NCI-H69 (cell line): ENCODE measurements at places on chromosomes 7 and 10.
A peak's percentile ranks its signal among the peaks of the same experiment; 100 is the strongest.

DNA sequence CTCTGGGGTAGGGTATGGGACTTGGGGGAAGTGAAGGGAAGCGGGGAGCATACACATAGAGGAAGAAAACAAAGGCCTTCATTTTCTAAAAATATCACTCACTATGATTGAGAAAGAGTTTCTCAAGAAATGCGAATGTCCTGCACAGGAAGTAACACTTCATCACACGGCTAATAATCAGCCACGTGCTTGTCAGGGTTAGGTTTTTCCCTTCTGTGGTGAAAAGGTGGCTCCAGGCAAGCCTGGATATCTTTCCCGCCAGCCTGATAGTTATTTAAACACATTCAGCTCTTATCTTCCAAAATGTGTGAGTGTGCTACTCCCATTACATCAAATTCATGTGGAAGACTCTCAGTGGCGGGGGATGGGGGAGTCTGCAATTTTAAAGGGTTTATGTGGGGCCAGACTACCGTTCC lies 166.4 kb upstream of the ADO start:
- DNase-seq: no peak

GRCh38 chr7:142923391-142923790 lies 10.2 kb downstream of the TRPV5 start:
- no peak for DNase-seq

- DNase-seq: no peak
Measured at GRCh38 chr10:120262857-120263547, 194.0 kb upstream of the PLPP4 start.

- DNase-seq: peak; percentile 75
Measured at GRCh38 chr10:121668314-121669027, 70.2 kb upstream of the FGFR2 start.

DNA sequence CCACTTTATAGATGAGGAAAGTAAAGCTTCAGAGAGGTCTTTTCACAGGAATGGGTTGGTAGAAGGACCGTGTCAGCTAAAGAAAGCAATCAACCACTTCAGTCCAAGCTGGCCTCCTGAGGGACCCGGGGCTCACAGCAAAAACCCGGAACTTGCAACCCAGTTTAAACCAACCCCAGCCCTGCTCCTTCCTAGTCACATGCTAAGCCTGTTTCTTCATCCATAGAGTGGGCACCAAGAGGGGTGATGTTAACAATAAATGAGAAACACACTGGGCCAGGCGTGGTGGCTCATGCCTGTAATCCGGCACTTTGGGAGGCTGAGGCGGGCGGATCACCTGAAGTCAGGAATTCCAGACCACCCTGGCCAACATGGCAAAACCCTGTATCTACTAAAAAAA lies 12.1 kb upstream of the NPFFR1 start:
- no peak for DNase-seq

GRCh38 chr7:92898798-92899197 lies 62.4 kb upstream of the CDK6 start:
- no peak for DNase-seq

DNA sequence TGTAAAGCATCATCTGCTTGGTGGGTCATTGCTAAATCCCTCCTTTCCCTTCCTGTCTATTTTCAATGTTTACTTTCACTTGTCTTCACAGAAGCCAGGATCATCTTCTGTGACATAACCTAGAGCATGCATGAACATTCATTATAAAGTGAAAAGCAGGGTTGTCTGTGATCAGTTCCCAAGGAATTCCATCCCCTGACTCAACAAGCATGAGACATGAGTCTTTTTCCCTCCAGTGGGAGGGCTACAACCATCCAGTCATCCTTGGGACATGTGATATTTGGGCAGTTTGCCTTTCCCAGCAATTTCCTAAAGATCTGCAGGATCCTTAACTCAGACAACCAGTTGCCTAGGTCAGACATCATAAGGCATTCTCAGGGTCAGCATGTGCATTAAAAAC lies 166.3 kb upstream of the TMEM196 start:
- no peak for DNase-seq

- no peak for DNase-seq
Measured at GRCh38 chr7:74329225-74329624, 40.0 kb downstream of the CLIP2 start.

DNA sequence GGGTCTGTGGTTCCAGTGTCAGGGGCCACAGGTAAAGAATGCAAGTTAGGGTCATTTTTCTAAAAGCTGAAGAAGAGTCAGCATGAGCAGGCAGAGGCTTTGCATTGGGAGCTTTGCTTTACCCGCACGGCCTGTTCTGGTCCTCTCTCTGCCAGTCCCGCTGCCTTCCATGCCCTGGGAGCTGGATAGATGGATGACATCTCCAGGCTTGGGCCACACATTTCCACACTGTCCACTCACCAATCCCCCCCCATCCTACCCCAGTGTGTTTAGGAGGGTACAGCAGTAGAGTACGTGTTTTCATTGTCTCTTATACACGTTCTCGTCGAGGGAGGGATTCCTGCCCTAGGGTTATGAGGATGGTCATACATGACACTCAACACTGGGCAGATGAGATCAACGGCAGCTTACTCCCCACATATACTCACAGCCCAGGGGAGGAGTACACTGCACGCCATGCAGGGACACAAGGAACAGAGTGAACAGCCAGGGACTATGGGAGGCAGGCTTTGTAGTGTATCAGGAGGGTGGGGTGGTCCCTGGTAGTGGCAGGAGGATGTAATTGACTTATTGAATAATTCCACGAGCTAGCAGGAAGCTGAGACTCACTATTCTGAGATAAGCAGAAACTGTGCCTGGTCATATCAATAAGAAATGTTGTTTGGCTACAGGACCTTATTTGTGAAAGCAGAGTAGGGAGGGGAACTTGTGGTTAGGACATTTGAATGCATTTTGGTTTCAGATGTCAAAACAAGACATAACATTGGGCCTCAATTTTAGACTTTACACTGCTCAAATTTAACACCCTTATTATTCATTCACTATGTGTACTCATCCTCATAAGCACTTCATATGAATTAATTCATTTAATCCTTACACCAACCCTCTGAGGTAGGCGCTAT lies 36.6 kb downstream of the PLPP4 start:
- DNase-seq: no peak

GRCh38 chr7:80600046-80600445 lies 38.4 kb upstream of the CD36 start:
- peak; percentile 12 for DNase-seq

DNA sequence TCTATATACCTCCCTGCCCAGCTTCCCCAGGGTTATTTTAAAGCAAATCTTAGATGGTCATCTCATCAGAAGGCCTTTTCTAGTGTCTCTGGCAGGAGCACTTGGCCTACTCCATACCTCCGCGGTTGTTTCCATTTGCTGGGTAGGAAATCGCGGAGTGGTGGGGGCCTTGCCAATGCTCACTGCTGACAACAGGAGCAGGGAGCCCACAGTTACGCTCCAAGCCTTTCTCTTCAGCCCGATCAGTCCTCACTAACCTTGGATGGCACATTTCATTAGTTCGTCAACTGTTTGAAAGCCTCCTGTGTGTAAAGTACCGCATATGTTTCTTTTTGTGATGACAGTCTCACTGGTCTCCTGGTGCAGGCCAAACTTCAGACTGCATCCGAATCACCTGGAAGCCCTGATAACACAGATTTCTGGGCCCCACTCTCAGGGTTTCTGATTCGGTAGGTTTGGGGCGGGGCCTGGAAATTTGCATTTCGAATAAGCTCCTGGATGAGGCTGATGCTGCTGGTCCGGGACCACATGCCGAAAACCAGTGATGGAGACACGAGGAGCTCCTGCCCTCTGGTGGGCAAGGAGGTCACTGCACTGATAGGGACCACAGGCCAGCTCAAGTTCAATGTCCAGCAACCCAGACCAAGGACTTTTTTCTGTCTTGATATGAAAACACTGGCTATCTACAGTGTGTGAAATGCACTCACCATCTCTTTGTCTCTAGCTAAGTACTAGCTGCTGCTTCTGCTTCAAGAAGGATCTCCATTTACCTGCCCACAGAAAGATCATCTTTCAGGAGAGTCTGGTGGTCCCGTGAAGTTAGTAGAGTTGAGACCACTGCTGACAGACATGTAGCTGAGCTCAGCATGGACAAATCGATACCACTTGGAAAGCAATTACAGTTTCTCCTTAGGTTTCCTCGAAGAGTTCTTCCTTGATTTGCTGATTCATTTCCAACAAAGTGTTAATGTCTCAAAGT lies 14.0 kb downstream of the LRGUK start:
- peak; percentile 76 for DNase-seq

DNA sequence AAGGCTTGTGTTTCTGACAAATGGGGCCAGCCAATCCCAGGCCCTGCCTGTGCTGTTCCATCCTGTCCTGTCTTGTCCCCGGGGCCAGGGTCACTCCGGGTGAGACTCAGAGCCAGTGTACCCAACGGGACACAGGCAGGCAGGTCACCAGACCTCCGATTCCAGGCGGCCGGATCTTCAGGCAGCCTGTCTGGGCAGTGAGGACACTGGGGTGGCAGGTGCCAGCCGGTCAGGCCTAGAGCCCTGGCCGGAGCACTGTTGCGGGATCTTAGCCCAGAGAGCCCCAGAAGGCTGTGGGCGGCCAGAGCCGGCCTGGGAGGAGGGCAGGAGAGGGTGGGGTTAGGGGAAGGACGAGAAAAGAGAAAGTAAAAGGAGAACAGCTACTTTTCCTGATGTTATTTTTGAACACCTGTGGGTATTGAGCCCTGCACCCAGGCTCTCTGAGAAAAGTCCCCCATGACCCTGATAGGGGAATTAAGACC lies 134.3 kb upstream of the TNRC18 start:
- DNase-seq: no peak

- DNase-seq: no peak
Measured at GRCh38 chr7:141477865-141478264, 73.3 kb upstream of the AGK start.

DNA sequence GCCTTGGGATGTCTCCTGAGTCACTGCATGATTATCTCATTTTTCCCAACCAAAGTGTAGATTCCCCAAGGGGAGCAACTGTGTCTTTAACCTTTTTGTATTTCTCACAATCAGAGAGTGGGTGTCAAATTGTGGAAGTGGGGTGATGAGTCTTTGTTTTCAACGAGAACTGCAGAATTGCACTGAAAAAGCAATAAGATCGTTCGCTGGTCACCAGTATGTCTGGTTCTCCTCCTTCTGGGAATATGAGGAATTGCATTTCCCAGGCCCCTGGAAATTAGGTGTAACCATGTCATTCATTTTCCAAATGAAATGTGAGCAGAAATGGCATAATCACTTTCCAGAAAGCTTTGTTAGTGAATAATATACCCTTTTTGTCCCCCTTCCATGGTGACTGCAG lies 326.9 kb downstream of the GPAM start:
- DNase-seq: no peak

GRCh38 chr7:146177301-146177700 lies 60.7 kb downstream of the CNTNAP2 start:
- DNase-seq: no peak

DNA sequence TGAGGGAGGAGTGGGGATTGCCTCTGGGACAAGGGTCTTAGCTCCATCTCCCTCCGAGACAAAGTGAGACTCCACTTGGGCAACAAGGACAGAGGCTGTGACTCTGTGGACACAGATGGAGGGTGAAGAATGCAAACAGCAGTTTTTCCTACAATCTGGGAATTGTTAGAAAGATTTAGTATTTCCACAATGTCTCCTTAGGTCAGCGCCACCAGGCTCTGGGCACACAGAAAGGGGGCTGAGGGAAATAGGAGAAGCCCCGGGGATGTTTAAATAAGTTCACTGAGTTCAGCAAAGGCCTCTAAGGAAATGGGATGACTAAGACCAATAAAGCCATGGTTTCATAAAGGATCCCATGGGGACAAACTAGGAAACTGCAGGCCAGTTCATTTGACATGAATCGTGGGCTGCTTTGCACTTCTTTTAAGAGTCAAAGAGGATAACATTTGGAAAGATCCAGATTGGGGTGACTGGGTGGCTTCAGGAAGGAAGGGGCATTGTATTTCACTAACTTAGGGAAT lies 219.8 kb upstream of the GLI3 start:
- DNase-seq: no peak

GRCh38 chr10:97573021-97573420 lies 442 bp downstream of the ANKRD2 start:
- DNase-seq: no peak

GRCh38 chr7:131865911-131866310 lies 309.5 kb upstream of the PODXL start:
- no peak for DNase-seq

GRCh38 chr10:75398692-75399460 lies 2.7 kb downstream of the ZNF503 start:
- no peak for DNase-seq

GRCh38 chr10:6716516-6716915 lies 136.4 kb upstream of the PRKCQ start:
- no peak for DNase-seq
